ENCODE measurements at places on chromosomes 12 and 14. TPM values are rescaled to one million over a fixed set of nuclear protein-coding genes. Genes with fewer than 3 reads are reported as not detected.

ANKS1B gene
- 37.1 TPM for total RNA-seq

OR6C3 gene
- total RNA-seq, result not detected

CTSG gene
- 6.9 TPM for total RNA-seq

PHC1 gene
- total RNA-seq, result 36.6 TPM

ADGRD1 gene
- total RNA-seq, result 238 TPM

PWP1 gene
- 24.6 TPM for total RNA-seq

GDF3 gene
- 1.5 TPM for total RNA-seq

SOAT2 gene
- 0.32 TPM for total RNA-seq

DNA sequence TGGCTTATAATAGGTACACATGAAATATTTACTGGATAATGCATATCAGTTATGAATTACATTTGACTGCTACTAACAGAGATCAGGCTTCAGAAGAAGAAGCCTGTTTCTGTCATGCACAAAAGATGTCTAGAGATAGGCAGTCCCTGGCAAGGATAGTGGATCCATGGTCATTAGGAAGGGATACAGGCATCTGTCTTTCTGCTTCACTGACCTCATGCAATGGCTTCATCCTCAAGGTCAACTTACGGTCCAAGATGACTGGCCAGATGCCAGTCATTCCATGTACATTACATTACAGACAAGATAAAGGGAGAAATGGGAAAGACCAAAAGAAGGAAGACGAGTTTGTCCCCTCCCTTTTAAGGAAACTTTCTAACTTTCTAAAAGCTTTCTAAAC lies 94.0 kb downstream of the NUAK1 start:
- DNase-seq, result no peak

GRCh38 chr14:102140750-102141145 lies 1.1 kb downstream of the WDR20 start:
- DNase-seq, result no peak

GRCh38 chr12:116735951-116736599 lies 1.8 kb downstream of the SPRING1 start:
- DNase-seq, result no peak

DNA sequence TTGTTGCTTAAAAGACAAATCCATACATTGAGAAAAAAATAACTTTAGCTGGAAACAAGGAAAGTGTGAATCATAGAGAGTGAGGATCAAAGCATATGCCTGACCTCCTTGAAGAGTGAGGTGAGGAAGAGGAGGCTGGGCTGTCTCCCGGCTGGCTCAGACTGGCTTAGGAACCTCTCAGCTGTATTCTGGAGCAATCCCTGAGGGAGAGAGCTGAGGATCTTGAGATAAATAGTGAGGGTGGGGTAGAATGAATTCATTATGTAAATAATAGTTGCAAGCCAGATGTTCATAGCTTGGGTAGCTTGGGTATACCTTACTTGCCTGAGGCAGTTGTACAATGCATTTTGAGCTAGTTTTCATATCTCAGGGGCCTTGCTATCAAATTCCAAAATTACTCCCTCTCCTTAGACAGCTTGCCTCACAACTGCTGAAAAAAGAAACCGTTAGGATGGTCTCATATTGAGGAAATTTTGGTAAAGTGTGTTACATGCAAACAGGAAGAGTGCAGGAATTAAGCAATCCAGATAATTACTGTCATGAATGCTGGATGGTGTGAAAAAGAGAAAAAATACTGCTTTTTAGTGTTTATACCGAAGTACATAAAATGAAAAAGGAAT lies 30.5 kb upstream of the SLC15A5 start:
- no peak for DNase-seq

DNA sequence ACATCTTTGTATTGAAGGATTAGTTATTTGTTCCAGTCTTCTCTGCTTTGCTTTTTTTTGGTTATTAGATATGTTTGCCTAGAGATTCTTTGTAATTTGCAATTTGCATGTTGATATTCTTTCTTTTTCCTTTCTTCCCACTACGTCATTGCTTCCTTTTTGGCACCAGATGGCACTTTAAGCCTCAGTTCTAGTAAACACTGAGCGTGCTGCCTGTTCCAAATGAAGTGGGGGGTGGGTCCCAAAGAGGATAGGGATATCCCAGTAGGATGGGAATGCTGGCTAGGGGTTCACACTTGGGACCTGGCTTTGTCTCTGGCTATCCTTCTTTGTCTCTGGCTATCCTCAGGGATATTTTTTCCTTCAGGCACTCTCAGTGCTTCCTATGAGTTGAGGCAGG lies 17.0 kb downstream of the EAPP start:
- DNase-seq, result no peak

- DNase-seq, result no peak
These were observed 14.2 kb downstream of the FAM161B start for GRCh38 chr14:73935666-73936065.

DNA sequence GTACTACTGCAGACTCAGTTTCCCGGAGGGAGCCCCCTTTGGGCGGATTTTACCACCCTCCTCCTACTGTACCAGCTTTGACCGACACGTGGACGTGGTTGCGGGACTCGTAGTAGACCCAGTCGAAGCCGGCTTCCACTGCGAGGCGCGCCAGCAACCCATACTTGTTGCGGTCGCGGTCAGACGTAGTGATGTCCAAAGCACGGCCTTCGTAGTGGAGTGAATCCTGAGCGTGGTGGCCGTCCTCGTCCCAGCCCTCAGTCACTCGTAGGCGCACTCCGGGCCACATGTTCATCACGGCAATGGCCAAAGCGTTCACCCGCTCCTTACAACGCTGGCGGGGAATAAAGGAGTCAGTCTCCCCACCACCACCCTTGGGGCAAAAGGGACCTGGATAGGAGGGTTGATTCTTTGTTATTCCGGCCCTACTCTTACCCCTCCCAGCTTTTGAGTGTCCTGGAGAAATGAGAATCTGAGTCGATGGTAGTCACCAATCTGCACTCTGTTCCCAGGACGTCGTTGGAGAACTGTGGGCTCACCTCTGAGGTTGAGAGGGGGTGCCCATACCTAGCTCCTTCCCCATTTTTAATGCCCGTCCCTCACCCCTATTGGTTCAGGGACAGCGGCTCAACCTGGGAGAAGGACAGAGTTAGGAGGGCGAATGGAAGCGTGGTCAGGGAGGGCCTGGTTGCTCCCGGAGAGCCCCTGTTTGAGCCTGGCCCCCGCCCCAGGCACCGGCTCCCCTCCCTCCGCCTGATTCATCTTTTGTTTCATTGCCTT lies 3.4 kb downstream of the DHH start:
- DNase-seq, result peak; percentile 73

DNA sequence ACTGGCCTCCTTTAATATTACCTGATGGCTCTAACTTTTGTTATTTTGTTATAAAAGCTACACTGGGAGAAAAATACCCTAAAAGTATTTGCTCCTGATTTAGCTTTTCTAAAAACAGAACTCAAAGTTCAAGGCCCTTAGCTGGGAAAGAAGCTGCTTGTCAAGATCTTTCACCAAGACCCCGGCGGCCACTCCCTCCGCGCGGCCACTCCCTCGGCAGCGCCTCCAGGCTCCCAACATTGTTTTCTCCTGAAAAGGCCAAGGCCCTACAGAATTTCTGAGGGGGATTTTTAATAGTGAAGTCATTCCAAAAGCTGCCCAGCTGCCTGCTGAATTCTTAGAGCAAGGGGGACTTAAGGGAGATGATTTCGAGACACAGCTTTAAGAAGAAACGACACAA lies 96.4 kb downstream of the NTN4 start:
- DNase-seq, result no peak

DNA sequence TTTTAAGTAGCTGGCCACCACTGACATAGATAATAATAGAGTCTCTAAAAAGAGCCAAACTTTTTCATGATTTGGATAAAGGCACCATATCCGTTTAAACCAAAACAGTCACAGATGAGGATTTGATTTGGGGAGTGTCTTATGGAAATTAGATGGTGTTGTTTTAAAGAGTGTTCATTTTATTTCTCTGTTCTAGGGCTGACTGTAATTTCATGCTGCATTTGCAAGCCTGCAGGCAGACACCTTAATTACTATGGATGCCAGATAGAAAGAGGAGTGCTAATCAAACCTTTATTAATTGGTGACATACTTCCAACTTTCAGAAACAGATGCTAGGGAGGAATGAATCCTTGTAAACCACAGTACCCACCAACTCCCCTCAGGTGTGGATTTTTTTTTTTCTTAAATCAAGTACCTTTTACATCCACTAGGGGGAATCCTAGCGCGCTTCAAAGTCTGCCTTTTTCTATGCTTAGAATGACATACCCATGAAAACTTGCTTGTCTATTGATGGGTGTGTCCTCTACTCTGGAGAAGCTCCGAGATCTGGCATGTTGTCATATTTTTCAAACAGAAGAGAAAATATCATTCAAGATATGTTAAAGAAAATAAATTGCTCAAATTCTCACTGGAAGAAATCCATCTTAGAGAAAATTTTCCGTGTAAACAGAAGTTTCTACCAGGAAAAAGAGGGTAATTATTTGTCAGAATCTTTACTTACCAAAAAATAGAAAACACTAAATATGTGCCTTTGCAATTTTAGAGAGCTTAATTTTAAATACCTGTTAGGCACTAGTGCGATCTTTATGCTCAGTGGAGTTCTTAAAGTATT lies 14.2 kb upstream of the PLXNC1 start:
- DNase-seq, result no peak

DNA sequence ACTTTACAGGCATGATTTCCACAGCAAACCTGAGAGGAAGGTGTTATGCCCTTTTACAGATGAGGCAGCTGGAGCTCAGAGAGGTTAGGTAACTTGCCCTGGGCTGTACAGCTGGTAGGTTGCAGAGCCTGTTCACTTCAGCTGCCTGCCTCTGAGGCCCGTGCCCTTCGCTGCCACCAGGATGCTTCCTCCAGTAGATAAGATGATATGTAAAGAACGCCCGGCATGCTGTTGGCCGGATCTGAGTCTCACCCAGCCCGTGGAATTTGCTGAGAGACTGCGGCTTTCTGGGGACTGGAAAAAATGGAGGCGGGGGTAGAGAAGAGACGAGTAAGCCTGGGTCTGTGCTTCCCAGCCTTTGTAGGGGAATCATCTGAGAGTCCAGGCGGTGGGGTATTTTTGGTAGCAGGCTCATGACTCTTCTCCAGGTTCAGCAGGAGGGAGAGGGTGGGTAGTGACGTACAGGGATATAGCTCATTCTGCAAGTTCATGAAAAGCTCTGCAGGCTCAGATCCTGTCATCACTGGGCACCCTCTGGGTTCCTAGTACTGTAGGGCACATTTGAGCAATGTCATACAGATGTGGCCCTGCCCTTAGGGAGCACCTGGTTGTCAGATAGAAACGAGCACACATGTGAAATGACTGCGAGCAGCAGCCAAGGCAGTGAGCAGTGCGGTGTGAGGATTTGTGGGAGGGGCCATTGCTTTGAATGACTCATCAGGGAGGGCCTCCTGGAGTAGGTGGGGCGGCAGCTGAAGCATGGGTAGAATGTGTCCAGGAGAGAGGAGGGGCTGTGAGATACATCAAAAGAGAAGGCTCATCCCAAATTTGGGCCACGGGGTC lies 159.4 kb downstream of the TSPAN9 start:
- DNase-seq, result no peak

DNA sequence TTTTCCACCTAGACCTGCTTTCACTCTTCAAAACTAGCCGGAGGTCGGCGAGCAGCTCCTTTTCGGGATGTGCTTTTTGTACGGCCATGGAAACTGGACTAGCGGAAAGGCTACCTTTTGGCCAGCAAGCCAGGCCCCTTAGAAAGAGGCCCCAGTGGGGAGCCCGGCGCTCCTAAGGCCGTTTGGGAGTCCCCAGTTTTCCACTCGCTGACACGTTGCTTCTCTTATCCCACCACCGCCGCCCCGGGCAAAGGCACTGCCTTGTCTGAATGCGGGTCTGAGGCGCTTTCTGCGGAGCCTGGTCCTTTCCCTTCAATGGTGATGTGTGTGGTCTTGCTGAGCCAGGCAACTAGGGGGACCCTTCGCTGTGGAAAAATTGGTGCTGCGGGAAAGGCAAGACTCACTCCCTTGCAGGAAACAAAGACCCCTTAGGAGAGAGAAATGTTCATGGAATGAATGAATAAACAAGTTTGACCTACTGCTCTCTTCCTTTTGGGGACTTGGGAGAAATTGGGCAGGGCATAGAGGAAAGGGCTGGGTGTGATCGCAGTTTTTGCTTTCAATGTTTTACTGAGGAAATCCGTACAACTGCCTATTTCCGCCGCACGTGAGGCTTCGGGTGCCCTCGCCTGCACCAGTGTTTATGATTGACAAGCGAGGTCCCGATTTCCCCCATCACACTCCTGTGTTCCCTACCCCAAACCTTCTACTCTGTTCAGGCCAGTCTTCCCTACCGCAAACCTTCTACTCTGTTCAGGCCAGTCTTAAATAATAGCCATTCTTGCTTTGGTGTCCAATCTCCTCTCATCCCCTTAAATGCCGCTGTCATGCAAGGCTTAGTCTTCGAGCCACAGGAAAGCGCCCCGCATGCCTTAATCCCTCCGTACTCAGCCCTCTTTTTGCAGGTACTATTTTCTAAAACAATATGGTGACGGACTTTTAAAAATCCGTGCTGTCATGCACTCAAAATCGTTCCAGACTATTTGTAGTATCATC lies 1.0 kb upstream of the SLC38A2 start:
- peak; percentile 83 for DNase-seq

Measured in posterior vena cava (tissue), 2 donors.